ENCODE measurements at places on chromosomes 6 and 20. TPM values are rescaled to one million over a fixed set of nuclear protein-coding genes. Genes with fewer than 3 reads are reported as not detected.

DNA sequence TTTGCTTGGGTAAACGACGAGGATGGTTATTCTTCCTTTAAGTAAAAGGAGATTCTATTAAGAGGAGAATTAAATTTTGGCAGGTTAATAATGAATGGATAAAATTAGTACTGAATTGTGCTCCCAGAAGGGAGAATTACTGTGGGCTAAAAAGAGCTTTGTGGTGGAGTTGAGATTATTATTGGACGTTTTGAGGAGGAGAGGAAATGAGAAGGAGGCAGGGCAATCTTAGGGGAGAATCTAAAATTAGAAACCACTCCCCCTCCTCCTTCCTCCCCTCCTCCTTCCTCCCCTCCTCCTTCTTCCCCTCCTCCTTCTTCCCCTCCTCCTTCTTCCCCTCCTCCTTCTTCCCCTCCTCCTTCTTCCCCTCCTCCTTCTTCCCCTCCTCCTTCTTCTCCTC is 331.8 kb downstream of the PRL start:
- no peak for DNase-seq

Gene SIRPB1
- not detected for total RNA-seq

Gene LHFPL5
- not detected for total RNA-seq

GRCh38 chr20:49510562-49511122 is 28.2 kb upstream of the KCNB1 start:
- no peak for DNase-seq

- peak; percentile 67 for DNase-seq
Observed at GRCh38 chr6:56246881-56247653, at the start of gene COL21A1. Gene COL21A1 (minus strand): TSS chr6:56247580. CDS start chr6:56182618, 64,962 bp downstream.
